Tibial nerve (tissue), 4 donors: ENCODE measurements at places on chromosomes 3 and 15. TPM values are rescaled to one million over a fixed set of nuclear protein-coding genes. Genes with fewer than 3 reads are reported as not detected.

GRCh38 chr15:98612490-98613110 lies 35.7 kb upstream of the IGF1R start:
- H3K4me3 ChIP-seq = no peak overlapping the region
- DNase-seq = no peak
- no peaks in the 10 kb centered on the region for H3K27me3 ChIP-seq

DNA sequence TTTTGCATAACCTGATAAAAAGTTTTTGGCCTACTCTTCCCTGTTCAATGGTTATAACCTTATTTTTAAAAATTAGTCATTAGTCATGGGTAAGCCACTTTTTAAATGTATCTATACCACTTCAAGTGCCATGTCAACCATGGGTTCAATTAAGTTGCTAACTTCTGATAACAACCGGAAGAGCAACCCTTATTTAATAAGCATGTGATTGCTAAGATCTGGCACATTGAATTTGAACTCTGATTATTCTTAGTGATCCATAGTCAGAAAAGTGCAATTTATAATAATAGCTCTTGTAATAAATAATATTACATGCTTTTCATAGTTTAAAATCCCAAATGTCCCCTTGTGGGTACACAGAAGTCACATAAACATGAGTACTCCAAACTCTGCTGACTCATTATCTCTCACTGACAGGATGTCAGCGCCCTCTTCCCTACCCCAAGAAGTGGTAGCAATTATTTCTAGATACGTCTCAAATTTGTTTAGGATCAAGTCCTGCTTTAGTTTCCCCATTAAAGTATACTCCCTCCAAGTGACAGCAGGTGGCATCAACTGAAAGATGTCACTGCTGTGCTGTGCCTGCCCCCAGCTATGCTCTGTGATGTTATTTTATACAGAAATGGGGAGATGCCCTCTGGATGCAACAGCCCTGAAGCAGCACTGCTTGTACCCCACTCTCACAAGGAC lies 18.6 kb downstream of the SAMD7 start:
- no peak overlapping the region for H3K27ac ChIP-seq
- no peaks in the 10 kb centered on the region for H3K4me1 ChIP-seq
- no peaks in the 10 kb centered on the region for H3K27me3 ChIP-seq
- no peaks in the 10 kb centered on the region for H3K36me3 ChIP-seq

DNA sequence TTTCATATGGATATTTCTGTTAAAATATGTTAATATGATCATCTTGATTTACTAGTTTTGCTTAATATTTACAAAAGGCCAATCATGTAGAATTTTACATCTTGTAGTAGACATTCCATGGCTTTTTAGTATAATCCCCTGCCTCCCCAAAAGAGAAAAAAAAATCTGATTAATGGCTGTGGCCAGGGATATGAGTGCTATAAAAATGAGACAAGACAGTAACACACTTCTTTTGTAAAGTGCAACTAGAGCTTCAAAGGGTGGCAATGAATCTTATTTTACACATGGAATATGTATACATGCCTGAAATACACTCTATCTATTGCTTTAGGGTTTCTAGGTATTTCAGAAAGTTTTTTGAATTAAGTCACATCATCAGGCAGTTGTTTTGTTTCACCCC lies 112.2 kb upstream of the NANOGP8 start:
- H3K27ac ChIP-seq = no peak overlapping the region
- no peaks in the 10 kb centered on the region for H3K4me1 ChIP-seq
- DNase-seq = no peak
- no peak overlapping the region for H3K4me3 ChIP-seq
- no peaks in the 10 kb centered on the region for H3K36me3 ChIP-seq

DNA sequence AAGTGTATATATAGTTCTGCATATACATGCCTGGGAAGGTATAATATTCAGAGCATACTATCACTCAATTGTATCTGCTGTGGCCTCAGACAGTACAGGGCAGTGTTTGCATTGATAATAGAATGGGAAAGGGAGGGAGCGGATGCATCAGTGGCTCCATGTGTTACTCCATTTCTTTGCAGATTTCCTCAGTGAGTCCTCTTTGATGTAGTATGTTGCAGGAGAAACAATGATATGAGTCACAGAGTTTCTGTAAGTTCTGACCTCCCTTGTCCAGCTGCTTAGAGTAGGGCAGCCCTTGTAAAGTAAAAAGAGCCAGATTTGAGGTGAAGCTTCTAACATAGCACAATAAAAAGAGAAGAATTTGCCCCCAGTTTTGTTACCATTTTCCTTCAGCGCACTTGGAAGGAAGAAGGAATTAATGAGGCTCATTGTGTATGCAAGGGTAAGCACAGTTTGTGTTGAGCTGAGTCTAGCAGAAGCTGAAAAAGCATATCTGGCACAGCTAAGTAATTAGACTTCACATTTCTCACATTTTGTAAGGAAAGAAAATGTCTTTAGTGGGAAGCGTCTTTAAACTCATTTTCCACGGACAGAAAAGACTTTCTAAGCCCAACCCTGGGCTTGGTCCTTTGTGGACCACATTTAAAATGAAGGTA lies 555.8 kb upstream of the IL12A start:
- H3K27ac ChIP-seq = no peak overlapping the region
- H3K36me3 ChIP-seq = no peaks in the 10 kb centered on the region
- no peak for DNase-seq
- no peaks in the 10 kb centered on the region for H3K27me3 ChIP-seq

The SIDT1 gene
- 4.2 TPM for total RNA-seq

The RETNLB gene
- not detected for total RNA-seq
